ENCODE measurements at places on chromosomes 2 and 18. TPM values are rescaled to one million over a fixed set of nuclear protein-coding genes. Genes with fewer than 3 reads are reported as not detected.
A peak's percentile ranks its signal among the peaks of the same experiment; 100 is the strongest.

GRCh38 chr18:8081872-8082553, 514.9 kb downstream of the PTPRM start:
- no peak overlapping the region for H3K4me3 ChIP-seq
- no peaks in the 10 kb centered on the region for H3K27me3 ChIP-seq
- no peaks in the 10 kb centered on the region for H3K36me3 ChIP-seq
- DNase-seq = no peak
- H3K27ac ChIP-seq = no peak overlapping the region

- no peaks in the 10 kb centered on the region for H3K27me3 ChIP-seq
- H3K4me3 ChIP-seq = no peak overlapping the region
- DNase-seq = no peak
- no peaks in the 10 kb centered on the region for H3K36me3 ChIP-seq
Observed at GRCh38 chr18:35653392-35654135, 72.0 kb downstream of the GALNT1 start.

The LNPK gene
- polyA plus RNA-seq = 14.8 TPM

GRCh38 chr2:241053576-241054251, 48.4 kb downstream of the MTERF4 start:
- H3K4me3 ChIP-seq = no peak overlapping the region
- no peak for DNase-seq
- H3K36me3 ChIP-seq = no peaks in the 10 kb centered on the region
- no peak overlapping the region for H3K27ac ChIP-seq
- no peaks in the 10 kb centered on the region for H3K27me3 ChIP-seq

- no peak for DNase-seq
- no peak overlapping the region for H3K27ac ChIP-seq
- no peak overlapping the region for H3K4me3 ChIP-seq
- peaks cover 13% of the 10 kb centered on the region for H3K4me1 ChIP-seq
- H3K27me3 ChIP-seq = no peaks in the 10 kb centered on the region
Observed at GRCh38 chr18:58276789-58277739, 233.0 kb downstream of the NEDD4L start.

The PIK3C3 gene
- polyA plus RNA-seq = 30.6 TPM

- no peaks in the 10 kb centered on the region for H3K36me3 ChIP-seq
- DNase-seq = no peak
- no peak overlapping the region for H3K27ac ChIP-seq
- H3K27me3 ChIP-seq = no peaks in the 10 kb centered on the region
- no peaks in the 10 kb centered on the region for H3K4me1 ChIP-seq
Observed at GRCh38 chr2:60569680-60570111, 16.2 kb upstream of the BCL11A start.

DNA sequence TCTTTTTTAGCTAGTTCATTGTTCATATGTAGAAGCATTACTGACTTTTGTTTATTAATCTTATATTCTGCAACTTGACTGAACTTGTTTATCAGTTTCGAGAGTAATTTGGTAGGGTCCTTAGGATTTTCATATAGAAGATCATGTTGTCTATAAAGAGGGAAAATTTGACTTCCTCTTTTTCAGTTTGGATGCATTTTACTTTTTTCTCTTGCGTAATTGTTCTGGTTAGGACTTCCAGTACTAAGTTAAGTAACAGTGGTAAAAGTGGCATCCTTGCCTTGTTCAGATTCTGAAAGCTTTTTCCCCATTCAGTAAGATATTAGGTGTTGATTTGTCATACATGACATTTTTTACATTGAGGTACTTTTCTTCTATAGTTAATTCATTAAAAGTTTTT, 726.0 kb downstream of the KCNJ3 start:
- DNase-seq = no peak
- no peak overlapping the region for H3K4me3 ChIP-seq
- no peaks in the 10 kb centered on the region for H3K4me1 ChIP-seq
- H3K36me3 ChIP-seq = no peaks in the 10 kb centered on the region

DNA sequence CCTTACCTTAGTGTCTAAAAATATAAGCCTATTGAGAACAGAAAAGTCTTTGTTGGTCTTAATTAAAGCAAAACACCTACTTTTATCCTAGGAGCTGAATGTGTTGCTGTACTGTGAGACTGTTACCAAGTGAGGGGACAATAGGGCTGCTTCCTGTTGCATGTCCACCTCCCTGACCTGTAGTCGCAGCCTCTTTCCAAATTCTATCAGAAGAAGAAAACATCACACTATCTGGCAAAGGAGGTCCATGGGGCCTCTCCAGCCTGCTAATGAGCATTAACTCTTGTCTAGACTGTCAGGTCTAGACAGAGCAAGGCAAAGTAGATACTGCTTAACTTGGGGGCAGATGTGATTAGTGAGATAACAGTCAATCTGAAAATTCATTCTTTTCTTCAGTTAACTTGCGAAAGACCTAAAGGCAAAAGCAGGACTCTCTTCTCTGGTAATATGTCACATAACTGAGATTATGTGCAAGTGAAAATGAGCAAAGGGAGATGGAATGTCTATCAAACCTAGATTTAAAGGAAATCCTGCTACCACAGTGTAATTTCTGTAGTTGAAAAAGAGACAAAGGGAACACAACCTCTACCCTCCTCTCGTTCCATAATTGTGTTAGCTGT, 66.9 kb downstream of the CDH20 start:
- H3K36me3 ChIP-seq = no peaks in the 10 kb centered on the region
- DNase-seq = no peak
- no peak overlapping the region for H3K4me3 ChIP-seq
- no peak overlapping the region for H3K27ac ChIP-seq

GRCh38 chr18:74013955-74014354, 133.7 kb downstream of the FBXO15 start:
- H3K4me3 ChIP-seq = no peak overlapping the region
- no peaks in the 10 kb centered on the region for H3K27me3 ChIP-seq
- no peak for DNase-seq
- no peaks in the 10 kb centered on the region for H3K36me3 ChIP-seq
- no peaks in the 10 kb centered on the region for H3K4me1 ChIP-seq
- H3K27ac ChIP-seq = no peak overlapping the region

GRCh38 chr2:9660154-9660553, 29.4 kb upstream of the YWHAQ start:
- no peak overlapping the region for H3K4me3 ChIP-seq
- peaks cover 12% of the 10 kb centered on the region for H3K4me1 ChIP-seq
- no peak overlapping the region for H3K27ac ChIP-seq
- H3K36me3 ChIP-seq = no peaks in the 10 kb centered on the region

The MARCO gene
- polyA plus RNA-seq = not detected

DNA sequence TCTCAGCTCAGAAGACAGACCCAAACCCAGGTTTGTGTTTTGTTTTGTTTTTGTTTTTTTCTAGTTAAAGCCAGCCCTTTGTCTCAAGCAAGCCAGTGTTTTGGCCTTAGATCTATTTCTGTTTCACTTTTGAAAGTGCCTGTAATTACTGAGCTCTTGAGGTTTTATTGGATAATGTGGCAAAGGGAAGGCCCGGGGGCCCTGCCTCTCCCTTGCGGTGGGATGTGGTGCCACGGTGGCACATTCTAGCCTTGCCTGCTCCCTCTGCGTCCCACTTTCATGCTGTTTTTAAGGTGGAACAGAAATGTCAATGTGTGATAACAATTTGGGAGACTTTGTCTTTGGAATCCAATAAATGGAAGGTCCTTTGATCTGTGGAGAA, 2.5 kb downstream of the HPCAL1 start:
- peak overlapping the region; percentile 47 for H3K4me3 ChIP-seq
- H3K27me3 ChIP-seq = no peaks in the 10 kb centered on the region
- DNase-seq = peak; percentile 68
- H3K27ac ChIP-seq = peak overlapping the region; percentile 78
- no peaks in the 10 kb centered on the region for H3K36me3 ChIP-seq

GRCh38 chr2:96233436-96233835, 24.8 kb upstream of the STARD7 start:
- H3K27me3 ChIP-seq = no peaks in the 10 kb centered on the region
- no peak overlapping the region for H3K27ac ChIP-seq
- H3K36me3 ChIP-seq = no peaks in the 10 kb centered on the region
- H3K4me1 ChIP-seq = no peaks in the 10 kb centered on the region
- no peak for DNase-seq

DNA sequence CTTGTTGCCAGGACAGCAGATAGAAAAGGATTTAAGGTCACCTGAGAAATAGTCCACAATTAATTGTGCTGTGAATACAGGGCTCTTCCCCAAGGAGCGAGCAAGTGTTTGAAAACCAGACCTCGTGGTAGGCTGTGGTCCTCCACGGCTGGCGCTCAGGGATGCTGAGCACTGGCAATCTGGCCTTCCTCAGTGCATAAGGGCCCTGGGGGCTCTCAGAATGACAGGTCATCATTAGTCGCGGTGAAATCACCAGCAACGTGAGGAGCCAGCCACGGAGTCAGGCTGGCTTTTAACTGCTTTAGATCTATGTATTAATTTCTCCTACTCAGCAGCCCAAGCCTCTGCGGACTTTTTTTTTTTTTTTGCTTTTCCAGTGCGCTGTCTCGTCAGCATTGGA, 148.5 kb downstream of the FHOD3 start:
- DNase-seq = no peak
- H3K36me3 ChIP-seq = no peaks in the 10 kb centered on the region
- no peaks in the 10 kb centered on the region for H3K4me1 ChIP-seq
- H3K27ac ChIP-seq = no peak overlapping the region
- H3K27me3 ChIP-seq = no peaks in the 10 kb centered on the region
- no peak overlapping the region for H3K4me3 ChIP-seq

DNA sequence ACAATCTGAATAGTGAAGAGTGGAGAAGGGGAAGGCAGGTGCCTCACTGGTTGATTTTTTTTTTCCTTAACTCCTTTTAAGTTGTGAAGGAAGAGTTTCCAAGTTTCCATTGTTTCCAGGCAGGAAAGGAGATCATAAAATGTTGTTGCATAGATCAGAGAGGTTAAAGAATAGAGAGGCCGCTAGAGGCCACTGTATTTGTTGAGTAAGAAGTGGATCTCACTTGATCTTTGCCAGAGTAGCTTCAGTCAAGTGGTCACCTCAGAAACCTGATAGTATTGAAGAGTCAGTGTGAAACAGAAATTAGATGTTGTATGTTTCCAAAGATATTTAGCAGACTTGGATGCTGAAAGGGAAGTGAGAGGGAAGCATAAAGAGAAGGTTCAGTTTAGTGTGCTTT, 17.6 kb downstream of the CTNNA2 start:
- no peaks in the 10 kb centered on the region for H3K27me3 ChIP-seq
- no peaks in the 10 kb centered on the region for H3K36me3 ChIP-seq
- no peak for DNase-seq
- H3K4me3 ChIP-seq = no peak overlapping the region
- no peaks in the 10 kb centered on the region for H3K4me1 ChIP-seq

- DNase-seq = no peak
- no peak overlapping the region for H3K4me3 ChIP-seq
- no peaks in the 10 kb centered on the region for H3K4me1 ChIP-seq
- no peaks in the 10 kb centered on the region for H3K27me3 ChIP-seq
Observed at GRCh38 chr2:236603361-236604015, 33.9 kb downstream of the ACKR3 start.

DNA sequence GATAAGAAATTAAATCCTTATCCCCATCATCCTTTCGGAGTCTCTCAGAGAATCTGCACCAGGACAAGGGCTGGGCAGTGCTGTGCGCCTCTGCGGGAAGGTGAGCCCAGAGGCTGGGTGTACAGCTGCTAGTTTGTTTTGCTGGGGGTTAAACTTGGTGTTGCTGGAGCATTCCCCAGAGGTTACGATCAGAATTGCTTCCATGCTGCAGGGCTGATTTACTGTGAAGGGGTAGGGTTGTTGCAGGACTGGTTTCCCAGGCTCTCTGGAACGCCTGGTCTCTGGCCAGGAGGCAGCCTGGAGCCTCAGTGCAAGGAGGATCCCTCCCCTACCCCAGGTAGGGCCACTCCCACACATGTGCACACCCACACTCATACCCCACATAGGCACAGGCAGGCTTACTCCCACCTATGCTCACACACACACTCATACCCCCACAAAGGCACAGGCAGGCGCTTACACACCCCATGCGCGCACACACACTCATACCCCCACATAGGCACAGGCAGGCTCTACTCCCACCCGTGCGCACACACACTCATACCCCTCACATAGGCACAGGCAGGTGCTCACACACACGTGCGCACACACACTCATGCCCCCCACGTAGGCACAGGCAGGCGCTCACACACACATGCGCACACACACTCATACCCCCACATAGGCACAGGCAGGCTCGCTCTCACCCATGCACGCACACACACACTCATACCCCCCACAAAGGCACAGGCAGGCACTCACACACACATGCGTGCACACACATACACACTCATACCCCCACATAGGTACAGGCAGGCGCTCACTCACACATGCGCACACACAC, 11.3 kb downstream of the CNNM4 start:
- no peak overlapping the region for H3K27ac ChIP-seq
- H3K27me3 ChIP-seq = no peaks in the 10 kb centered on the region
- peaks cover 12% of the 10 kb centered on the region for H3K4me1 ChIP-seq
- no peak overlapping the region for H3K4me3 ChIP-seq

DNA sequence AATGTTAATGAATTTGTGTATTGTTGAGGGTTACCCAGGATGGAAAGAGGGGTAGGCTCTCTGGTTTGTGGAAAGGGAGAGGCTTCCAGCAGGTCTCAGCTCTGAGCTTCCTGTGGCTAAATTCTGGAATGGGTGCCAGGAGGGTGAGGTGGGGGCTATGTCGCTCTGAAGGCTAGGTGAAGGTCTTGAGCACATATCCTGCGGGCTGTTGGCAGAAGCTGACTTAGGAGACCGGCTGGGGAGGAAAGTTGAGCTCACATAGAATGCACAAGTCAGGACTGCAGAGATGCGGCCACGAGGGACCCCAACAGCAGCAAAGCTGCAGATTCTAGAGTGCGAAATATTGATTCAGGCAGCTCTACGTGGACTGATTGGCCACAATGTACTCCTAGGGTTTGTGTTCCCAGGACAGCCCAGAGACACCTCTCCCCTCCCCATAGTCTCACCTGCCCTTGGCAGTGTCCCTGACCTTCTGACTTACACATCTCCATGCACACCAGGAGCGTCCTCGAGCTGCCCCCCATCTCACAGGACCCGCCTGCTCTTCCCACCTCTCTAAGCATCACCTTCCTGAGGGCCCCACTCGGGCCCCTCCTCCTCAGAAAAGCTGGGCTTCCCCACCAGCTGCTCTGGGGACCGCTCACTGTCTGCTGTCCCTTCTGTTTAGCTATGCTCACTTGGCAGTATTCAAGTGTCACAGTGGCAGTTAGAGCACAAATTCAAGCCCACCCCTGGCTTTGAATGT, 72.6 kb downstream of the ALK start:
- H3K27ac ChIP-seq = no peak overlapping the region
- H3K27me3 ChIP-seq = no peaks in the 10 kb centered on the region
- H3K36me3 ChIP-seq = no peaks in the 10 kb centered on the region
- no peak for DNase-seq

DNA sequence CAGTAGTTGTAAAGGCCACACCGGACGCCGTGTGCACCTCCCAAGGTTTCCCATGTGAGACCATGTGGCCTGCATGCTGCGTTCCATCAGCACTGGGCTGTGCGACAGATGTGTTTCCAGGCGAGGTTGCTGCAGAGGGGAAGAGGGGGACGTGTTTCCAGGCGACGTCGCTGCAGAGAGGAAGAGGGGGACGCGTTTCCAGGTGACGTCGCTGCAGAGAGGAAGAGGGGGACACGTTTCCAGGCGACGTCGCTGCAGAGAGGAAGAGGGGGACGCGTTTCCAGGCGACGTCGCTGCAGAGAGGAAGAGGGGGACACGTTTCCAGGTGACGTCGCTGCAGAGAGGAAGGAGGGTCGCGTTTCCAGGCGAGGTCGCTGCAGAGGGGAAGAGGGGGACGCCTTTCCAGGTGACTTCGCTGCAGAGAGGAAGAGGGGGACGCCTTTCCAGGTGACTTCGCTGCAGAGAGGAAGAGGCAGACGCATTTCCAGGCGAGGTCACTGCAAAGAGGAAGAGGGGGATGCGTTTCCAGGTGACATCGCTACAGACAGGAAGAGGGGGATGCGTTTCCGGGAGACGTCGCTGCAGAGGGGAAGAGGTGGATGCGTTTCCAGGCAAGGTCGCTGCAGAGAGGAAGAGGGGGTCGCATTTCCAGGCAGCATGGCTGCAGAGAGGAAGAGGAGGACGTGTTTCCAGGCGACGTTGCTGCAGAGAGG, 24.5 kb downstream of the NFATC1 start:
- H3K36me3 ChIP-seq = peaks cover 56% of the 10 kb centered on the region
- no peak overlapping the region for H3K4me3 ChIP-seq
- DNase-seq = no peak
- H3K27ac ChIP-seq = no peak overlapping the region
